Central memory CD4-positive, alpha-beta T cell (primary cell): ENCODE measurements at places on chromosomes 16 and 17.

DNA sequence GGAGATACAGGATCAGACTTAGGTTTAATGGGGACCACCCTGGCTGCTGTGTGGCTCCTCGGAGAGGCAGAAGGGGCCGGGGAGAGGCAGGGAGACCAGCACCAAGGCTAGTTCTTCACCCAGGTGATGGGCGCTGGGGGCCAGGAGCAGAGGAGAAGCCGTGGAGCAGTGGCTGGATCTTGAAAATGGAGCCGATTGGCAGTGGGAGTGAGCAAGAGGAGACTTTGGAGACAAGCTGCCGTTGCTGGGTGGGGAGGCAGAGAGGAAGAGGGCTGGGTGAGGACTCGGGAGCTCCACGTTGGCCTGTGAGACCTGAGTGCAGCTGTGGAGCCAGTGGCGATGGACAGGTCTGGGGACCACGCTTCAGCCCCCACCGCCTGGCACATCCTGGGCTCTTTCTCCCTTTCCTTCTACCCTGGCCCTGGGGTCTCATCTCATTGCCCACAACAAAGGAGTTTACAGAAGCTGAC, 9.0 kb downstream of the RAB11FIP4 start:
- DNase-seq, result no peak

GRCh38 chr17:47352848-47353247, 29.1 kb downstream of the EFCAB13 start:
- DNase-seq, result no peak

DNA sequence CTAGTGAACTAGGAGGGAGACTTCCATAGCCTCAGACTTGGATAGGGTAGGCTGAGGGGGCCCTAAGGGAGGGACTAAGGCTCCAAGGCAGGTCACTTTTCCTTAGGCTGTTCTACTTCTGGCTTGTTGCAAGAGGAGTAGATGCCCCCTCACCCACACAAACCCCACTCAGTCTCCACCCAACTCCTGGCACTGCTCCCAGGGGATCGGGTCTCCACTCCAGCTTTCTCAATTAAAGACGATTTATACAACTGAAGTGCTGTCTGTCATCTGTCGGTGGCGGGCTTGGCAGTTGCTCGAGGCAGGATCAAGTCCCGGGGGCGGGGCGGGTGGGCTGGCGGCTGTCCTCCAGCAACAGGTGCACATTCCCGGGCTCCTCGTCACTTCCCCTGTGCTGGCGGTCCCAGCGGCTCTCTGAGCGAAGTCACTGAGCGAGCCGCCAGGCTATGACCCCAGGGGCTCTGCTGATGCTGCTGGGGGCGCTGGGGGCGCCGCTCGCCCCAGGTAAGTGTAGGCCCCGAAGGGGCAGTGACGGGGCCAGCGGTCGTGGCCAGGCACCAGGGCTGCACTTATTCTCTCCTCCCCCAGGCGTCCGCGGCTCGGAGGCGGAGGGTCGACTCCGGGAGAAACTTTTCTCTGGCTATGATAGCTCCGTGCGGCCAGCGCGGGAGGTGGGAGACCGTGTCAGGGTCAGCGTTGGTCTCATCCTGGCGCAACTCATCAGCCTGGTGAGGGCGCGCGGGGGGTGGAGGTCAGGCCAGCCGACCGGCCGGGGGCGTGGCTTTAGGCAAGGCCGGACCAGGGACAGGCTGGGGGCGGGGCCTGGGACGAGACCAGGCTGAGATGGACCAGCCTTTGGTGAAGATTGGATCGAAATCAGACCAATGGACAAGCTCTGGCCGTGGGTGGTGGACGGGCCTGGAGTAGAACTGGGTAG, at the start of gene CHRNB1:
Gene CHRNB1, plus strand, starts transcription at position 380 of the 937 bp plus-strand sequence. Its CDS starts 67 bp downstream, at position 447.
- no peak for DNase-seq

- DNase-seq, result no peak
Observed at GRCh38 chr16:87201052-87201451, 116.1 kb downstream of the C16orf95 start.

DNA sequence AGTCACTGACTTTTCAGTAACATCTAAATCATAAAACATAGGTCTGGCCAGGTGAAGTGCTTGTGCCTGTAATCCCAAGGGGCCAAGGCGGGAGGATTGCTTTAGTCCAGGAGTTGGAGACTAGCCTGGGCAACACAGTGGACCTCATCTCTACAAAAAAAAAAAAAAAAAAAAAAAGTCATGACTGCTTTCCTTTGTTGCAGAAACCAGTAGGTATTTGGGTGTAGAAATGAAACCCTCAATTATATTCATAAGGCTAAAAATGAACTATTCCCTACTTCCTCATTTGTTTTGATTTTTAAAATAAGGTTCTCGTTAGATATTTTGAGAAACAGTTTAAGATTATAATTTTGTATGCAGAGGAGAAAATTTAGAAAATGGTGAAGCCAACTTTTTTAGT, 26.0 kb downstream of the PITPNC1 start:
- DNase-seq, result no peak
